ENCODE measurements at places on chromosomes 6 and 20.

DNA sequence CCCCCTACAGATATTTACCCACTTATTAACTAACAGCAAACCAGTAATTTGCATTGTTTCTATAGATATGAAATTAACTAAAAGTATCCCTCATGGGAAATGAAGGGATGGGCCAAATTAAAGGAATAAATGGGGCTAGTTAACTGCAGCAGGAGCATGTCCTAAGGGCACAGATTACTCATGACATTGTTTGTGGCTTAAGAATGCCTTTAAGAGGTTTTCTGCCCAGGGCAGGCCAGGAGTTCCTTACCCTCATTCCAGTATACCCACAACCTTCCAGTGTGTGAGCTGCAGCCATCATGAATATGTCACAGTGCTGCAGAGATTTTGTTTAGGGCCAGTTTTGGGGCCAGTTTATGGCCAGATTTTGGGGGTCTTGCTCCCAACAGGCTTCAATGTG is 1101.9 kb downstream of the PRIM2 start:
- DNase-seq = no peak

GRCh38 chr6:148593130-148593812 is 153.6 kb upstream of the UST start:
- DNase-seq = no peak

GRCh38 chr20:56423886-56424285 is 11.8 kb downstream of the CASS4 start:
- DNase-seq = no peak

DNA sequence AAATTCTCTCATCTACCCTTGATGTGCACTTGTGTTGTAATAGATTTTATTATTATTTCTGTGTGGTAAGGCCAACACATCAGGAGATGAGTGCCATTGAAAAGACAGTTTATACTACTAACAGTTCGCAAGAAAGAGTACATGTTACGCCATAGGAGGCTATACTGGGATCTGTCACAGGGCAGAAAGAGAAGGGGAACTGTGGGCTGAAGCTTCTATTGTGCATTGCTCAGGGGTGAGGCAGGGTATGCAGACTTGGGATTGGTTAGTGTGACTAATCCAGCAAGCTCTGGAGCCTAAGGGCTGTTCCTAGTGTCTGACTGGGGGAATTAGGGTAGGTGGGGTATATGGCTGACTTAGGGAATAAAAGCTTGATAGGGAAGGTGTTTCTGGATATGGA is 50.9 kb downstream of the GPR63 start:
- DNase-seq = no peak

DNA sequence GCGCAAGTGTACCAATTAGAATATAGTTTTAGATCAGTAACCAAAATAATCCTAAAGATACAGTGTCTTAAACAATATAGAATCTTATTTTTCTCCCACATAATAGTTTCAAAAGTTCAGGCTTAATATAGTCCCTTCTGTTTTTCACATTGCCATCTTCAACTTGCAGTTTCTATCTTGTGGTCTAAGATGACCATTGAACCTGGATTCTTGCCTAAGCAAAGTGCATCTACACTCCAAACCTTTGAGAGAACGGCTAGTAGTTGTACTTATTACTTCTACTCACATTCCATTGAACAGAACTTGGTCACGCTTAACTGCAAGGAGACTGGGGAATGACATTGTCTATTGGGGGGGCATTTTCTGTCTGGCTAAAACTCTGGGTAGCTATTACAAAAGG is 373.0 kb downstream of the LMBRD1 start:
- no peak for DNase-seq

- DNase-seq = no peak
These were observed 14.5 kb upstream of the CSNK2A1 start for GRCh38 chr20:558117-558516.

- DNase-seq = no peak
These were observed 262.4 kb downstream of the ERMARD start for GRCh38 chr6:170013815-170014214.

GRCh38 chr6:82909551-82909950 is 156.1 kb downstream of the UBE3D start:
- no peak for DNase-seq

GRCh38 chr6:64254558-64254957 is 619.0 kb downstream of the PHF3 start:
- DNase-seq = no peak

DNA sequence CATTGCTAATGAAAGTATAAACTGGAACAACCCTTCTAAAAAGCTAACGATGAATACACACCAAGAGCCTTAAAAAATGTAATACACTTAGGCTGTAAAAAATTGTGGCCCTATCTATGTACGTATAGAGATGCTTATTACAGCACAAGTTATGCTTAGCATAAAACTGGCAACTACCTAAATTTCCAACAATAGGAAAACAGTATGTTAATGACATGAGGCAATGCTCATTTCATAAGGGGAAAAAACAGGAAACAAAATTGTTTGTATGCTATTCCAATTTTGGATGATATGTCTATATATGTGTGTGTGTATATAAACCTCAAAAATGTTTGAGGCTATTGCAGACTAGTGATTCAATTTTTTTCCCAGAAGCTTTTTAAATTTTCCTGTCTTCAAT is 82.5 kb downstream of the DTNBP1 start:
- no peak for DNase-seq

GRCh38 chr6:164554700-164555476 is 754.5 kb downstream of the C6orf118 start:
- no peak for DNase-seq

DNA sequence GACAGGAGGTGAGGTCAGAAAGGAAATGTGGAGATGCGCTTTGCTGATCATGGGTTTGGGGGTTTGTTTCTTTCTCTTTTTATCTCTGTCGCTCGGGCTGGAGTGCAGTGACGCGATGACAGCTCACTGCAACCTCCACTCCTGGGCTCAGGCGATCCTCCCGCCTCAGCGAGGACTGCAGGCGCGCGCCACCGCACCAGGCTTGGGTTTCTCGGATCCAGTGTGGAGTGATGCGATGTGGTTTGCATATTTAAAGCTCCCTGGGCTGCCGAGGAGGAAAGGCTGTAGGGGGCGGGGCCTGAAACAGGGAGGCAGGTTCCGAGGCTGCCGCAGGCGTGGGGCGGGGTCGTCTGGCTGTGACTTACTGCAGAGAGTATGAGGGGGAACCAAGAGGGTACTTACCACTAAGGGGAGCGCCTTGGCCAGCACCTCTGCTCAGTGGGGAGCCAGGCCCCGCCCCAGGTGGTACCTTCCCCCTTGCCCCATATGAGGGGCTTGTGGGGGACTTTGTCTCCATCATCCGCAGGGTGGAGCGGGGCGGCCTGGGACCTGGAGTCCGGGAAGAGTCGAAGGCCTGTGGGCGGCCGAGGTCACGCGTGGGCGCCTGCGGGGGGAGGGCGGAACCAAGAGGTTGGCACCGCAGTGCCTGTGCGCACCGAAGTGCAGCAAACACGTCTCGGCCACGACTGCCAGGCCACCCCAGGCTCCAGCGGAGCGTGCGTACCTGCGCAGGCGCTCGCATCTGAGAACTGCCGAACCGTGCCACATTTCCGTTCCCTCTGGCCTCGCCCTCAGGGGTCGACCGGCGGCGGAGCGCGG is 12.7 kb upstream of the BAK1 start:
- peak; percentile 59 for DNase-seq

- no peak for DNase-seq
These were observed 28.2 kb downstream of the ISM1 start for GRCh38 chr20:13249118-13249797.

DNA sequence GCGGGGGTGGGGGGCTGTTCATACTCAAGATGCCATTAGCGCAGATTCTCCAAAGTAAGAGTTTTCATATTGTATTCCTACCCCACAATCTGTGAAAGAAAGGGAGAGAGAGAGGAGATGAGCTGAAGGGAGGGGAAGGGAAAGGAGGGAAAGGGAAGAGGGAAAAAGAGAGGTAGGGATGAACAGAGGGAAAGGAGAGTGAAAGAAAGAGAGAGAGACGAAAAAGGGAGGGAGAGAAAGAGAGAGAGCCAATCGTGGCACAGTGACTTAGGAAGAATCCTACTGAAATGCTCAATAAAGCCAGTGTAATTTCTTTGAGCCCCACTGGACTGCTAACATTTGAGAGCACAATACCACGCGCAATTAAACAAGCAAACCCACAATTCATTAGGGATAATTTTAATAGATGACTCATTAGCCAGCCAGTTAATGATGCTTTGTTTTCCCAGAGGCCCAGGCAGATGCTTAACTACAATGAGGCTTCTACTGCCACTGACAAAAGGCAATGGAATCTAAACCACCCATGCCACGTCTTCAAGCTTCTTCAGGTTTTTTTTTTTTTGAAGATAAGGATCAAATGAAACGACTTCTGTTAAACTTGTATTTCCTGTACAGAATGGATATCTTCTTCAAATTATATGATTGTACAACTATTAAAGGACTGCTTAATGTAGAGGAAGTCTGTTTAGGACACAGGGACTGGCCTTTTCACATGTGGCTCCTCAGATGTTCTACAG is 306.8 kb downstream of the FOXC1 start:
- no peak for DNase-seq

- no peak for DNase-seq
These were observed 6.5 kb upstream of the FAM83D start for GRCh38 chr20:38919683-38920082.

- no peak for DNase-seq
These were observed 251.9 kb upstream of the IRAK1BP1 start for GRCh38 chr6:78615430-78615904.

DNA sequence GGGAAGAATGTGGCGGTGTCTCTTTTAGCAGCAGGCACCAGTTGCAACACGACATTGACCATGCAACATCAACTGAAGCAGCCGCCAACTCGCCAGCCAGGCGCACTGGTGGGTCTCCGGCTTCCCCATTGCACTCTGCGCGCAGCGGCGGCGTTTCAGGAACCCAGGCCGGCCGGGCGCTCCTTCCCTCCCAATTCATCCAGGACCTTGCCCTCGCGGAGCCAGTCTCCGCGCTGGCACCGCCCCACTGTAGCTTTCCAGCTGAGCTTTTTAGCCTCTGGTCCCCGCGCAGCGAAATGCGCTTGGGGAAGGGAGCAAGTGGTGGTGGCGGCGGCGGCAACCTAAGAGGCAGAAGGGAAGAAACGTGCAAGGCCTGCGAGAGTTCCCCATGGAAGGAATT is 297.9 kb upstream of the RIMS1 start:
- DNase-seq = no peak

DNA sequence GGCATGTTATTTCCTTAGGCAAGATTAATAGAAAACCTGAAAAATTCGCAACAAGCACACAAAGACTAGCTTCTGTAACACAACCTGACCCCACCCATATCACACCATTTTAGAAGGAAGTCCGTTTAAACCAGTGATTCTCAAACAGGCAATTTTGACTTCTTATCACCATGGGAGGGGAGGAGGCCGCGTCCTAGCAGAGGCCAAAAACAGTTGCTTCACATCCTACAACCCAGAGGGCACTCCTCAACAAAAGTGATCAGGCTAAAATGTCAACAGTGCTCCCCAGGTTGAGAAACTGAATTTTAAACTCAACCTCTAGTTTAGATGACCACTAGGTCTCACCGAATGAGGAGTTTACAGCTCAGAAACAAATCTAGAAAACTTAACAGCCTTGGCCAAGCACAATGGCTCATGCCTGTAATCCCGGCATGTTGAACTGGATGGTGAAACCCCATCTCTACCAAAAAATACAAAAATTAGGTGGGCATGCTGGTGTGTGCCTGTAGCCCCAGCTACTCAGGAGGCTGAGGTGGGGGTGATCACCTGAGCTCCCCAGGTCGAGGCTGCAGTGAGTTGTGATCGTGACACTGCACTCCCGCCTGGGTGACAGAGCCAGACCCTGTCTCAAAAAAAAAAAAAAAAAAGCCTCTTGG is 3.4 kb downstream of the SNX5 start:
- no peak for DNase-seq

DNA sequence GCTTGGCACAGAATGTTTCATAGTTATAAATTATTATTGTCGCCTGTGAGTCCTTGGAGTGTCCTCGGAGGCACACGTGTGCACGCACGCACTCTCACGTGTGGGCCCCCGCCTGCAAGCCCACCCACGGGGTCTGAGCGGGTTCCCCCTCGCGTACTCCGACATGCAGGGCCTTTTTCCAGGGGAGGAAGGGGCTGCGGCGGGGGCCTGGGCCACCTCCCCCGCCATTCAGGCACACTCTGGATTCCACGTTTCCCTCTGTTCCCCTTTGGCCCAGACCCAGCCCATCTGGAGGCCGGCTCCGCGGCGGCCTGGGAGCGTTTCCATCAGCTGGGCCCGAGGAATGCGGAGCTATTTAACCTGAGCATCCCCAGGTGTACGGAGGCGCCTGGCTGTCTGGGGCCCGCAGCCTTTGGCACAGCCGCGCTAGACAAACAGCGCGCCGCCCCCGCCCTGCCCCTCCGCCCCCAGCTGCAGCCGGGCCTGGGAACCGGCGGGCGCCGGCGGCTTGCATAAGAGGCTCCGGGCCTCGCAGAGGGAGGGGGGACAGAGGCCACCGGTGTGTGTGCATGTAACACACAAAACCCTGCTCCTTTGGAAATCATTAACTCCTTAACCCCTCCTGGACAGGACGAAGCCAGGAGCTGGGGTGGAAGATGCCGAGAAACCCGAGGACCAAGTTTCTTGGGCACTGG is 3.3 kb downstream of the ID1 start:
- DNase-seq = no peak

DNA sequence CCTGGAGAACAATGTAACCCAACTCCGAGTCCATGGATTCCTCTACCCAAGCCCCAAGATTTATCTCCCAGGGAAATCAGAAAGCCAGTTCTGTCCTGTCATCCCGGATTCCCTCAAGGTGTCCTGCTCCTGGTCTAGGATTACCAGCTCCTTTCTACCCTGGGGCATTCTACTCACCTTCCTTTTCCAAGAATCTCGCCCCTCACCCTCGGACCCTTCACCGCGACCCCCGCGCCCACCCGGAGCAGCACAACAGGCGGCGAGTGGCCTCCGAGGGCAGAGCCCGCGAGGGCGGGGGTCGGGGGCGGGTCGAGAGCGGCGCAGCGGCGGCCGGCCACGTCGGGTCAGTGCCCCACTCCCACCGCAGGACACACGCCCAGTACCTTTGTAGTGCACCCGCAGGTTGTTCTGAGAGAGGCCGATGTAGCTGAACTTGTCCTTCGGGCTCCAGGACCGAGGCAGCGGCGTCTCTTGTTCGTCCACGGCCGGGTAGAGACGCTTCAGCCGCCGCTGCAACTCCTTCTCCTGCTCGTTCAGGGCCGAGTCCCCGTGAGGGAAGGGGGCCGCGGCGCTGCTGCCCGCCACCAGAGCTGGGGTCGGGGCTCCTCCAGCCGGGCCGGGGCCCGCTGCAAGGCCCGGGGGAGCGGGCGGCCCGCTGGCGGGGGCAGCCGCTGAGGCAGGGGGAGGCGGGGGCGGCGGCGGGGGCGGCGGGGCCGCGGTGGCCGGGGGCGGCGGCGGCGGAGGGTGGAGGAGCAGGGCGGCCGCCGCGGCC is 897 bp downstream of the RANBP9 start:
- DNase-seq = peak; percentile 55

- no peak for DNase-seq
These were observed 121.1 kb downstream of the TNFRSF21 start for GRCh38 chr6:47188588-47189021.

- no peak for DNase-seq
These were observed 4.0 kb upstream of the HEY2 start for GRCh38 chr6:125745281-125746018.

DNA sequence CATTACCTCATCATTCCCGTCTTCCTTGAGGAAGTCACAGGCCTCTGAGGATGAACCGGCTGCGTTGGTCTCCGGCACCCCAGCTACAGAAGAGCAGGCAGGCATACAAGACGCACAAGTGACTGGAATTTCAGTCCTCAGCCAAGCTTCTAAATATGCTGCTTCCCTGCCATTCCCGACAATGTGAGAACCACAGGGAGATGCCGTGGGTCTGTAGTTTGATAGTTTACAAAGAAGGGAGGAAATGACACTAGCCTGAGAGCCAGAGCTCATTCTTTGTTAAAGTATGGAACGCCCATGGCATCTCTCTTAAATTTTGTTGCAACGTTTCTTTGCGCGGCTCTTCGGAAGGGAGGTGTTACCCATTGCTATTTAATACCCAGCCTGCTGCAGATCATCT is 25.7 kb downstream of the HEBP2 start:
- no peak for DNase-seq

Data from activated CD4-positive, CD25-positive, alpha-beta regulatory T cell treated with anti-CD3 and anti-CD28 coated beads, Interleukin-2, amount 50 U/mL, for 72 hours (primary cell).